ENCODE measurements at places on chromosomes 2 and 18.

DNA sequence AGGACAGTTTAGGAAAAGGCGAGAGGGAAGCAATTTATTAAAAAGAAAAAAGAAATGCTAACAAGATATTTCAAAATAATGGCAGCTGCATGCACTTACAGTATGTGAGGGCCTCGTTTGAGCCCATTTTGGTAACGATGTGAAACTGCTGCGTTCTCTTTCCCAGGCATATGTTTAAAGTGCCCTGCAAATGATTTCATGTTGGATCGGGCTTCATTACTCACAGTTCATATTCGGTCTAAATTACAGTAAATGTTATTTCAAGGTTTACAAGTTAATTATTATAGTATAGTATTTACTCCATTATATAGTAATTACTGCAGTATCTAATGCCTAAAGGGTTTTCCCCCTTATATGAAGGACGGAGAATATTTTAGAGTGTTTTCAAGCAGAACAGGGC, 679.1 kb downstream of the BCL11A start:
- DNase-seq = no peak

- no peak for DNase-seq
These were observed 9.9 kb upstream of the KLHL30 start for GRCh38 chr2:238128534-238129001.

GRCh38 chr2:186648130-186648529, 45.7 kb upstream of the FAM171B start:
- no peak for DNase-seq

GRCh38 chr2:36811071-36811470, 114.6 kb downstream of the VIT start:
- DNase-seq = no peak

- no peak for DNase-seq
These were observed 124.3 kb upstream of the FOSL2 start for GRCh38 chr2:28268386-28268785.

- no peak for DNase-seq
These were observed 136.1 kb upstream of the PID1 start for GRCh38 chr2:229407170-229407569.

DNA sequence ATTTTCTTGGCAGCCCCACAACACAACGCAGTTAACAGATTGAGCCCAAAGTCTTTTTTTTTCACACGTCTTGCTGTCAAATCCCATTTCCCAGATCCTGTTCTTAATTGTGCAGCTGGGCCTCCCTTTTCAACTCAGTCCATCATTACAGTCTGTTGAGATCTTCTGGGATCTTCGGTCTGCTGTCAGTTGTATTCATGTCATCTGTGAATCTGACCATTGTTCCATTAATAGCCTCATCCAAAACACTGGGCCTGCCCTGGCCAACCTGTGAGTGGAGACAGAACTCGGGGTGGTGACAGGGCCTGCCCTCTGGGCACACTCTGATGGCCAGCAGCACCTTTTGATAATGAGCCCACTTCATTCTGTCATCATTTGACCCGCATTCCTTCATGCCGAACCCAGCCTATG, 39.7 kb upstream of the SEMA4C start:
- DNase-seq = no peak

DNA sequence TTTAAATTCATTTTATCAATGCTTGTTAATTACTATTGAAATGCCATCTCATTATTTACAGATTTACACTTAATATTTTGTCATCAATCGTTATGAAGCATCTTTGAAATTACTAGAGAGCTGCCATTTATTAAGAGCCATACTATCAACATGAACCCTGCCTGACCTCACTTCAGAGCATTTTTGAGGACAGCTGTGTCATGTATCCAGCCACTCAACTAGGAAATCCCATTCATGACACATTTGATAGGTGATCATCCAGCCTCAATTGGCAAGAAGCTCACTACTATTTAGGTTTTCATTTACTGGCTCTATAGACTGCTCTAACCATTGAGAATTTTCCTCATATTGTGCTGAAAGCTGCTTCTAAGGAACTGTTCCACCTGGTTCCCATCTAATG, 40.6 kb upstream of the TLK1 start:
- DNase-seq = no peak

DNA sequence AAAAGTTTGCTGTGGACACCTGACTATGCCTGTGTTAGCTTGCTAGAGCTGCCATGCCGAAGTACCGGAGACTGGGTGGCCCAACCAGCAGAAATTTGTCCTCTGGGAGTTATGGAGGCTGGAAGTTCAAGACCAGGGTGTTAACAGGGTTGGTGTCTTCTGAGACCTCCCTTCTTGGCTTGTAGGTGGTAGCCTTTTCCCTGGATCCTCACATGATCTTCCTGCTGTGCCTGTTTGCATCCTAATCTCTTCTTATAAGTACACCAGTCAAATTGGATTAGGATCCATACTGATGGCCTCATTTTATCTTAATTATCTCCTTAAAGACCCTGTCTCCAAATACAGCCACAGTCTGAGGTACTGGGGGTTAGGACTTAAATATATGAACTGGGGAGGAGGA, 845 bp downstream of the TMEM177 start:
- DNase-seq = no peak

DNA sequence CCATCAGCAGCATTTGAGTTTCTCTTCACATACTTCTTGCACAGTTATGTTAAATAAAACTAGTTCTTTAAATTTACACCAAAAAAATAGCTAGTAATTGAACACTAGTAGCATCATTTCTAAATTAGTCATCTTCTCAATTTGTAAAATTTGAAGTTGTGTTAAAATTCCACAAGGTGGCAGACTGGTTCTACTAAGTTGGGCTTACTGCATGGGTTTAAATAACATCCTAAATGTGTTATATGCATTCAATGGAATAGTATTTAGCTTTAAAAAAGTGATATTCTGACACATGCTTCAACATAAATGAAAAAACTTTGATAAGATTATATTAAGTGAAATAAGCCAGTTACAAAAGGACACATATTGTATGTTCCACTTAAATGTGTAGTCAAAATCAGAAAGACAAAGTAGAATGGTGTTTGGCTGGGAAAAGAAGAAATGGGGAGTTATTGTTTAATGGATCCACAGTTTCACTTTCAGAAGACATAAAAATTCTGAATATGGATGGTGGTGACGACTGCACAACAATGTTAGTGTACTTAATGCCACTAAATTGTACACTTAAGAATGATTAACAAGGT, 28.7 kb upstream of the RPRD1A start:
- peak; percentile 31 for DNase-seq

GRCh38 chr2:119174216-119174992, 15.9 kb upstream of the C1QL2 start:
- DNase-seq = peak; percentile 26

GRCh38 chr2:109662889-109663288, 48.7 kb downstream of the SOWAHC start:
- no peak for DNase-seq

DNA sequence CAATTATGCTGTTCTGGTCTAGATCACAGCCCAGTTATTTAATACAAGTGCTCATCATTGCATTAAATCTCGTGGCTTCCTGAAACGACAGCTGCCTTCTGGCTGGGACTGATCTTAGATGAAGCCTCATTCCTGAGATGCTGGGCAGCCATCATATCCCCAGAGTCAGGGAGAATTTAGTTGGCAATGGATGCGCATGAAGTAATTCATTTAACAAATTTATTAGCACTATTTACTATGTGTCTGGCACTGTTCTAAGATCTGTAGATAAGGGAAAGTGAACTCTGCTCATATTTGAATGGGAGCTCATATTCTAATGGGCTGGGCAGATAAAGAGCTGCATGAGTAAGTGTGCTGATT, 244.7 kb downstream of the KCNS3 start:
- DNase-seq = no peak

- no peak for DNase-seq
These were observed 784.6 kb upstream of the ZEB2 start for GRCh38 chr2:145304501-145304900.

DNA sequence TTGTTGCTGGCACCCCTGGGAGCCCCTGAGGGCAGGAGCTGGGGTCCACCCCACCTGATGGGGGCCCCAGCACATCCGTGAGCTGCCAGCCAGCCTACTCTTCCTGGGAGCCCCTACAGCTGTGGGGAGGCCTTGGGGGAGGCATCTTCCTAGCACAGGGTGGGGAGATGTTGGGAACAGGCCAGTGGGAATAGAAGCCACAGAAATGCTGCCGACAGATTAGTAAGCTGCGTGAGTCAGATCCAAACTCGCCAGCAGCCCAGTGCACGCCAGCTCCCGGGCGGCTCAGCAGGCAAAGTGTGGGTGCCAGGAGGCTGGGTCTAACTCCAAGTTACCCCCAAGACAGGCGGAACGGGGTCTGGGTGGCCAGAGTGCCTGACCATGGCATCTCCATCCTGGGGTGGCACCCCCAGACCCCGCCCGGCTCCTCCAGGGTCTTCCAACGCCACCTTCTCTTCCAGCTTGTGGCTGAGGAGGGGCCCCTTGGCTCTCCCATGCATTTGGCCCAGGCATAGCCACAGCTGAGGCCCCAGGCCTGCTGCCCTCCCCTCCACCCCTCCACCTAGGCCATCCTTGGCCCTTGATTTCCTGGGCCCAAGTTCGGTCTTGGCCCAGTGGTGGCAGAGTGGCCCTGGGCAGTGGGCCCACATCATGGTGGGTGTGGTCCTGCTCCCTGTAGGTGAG, 15.3 kb downstream of the CROCC2 start:
- no peak for DNase-seq

- no peak for DNase-seq
These were observed 22.1 kb upstream of the SLC5A7 start for GRCh38 chr2:107964185-107964584.

DNA sequence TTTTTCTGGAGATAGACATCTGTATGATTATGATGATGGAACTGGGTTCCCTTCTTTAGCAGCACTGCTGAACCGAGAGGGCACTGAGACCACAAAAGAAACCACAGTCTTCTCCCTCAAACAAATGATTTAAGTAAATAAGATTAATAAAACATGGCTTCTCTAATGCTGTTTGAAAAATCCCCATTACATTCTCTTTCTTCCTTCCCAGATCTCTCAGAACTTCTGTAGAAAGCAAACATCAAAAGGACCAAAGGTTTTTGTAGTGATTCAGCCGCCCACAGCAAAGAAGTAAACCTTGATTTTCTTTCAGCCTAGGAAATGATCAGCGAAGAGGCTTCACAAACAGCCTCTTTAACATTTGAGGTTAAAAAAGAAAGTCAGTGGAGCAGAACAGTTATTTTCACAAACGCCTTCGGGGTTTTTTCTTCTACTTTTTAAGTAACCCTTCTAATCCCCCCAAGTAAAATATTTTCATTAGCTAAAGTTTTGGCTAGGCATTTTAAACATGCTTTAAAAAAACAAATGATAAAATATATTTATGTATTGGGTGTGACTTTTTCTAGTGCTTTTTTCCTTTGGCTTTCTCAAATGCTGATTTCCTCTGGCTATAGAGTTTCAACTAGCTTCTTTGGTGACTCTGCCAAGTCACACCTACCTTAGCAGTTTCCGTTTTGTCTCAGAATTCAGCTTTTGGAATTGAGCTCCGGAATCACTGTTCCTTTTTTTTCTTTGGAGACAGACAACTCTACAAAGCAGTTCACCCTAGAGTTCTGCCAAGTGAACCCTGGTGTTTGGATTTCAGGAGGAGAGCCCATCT, 89.6 kb downstream of the UPP2 start:
- DNase-seq = no peak

GRCh38 chr18:5444269-5444668, 99.5 kb downstream of the EPB41L3 start:
- no peak for DNase-seq

DNA sequence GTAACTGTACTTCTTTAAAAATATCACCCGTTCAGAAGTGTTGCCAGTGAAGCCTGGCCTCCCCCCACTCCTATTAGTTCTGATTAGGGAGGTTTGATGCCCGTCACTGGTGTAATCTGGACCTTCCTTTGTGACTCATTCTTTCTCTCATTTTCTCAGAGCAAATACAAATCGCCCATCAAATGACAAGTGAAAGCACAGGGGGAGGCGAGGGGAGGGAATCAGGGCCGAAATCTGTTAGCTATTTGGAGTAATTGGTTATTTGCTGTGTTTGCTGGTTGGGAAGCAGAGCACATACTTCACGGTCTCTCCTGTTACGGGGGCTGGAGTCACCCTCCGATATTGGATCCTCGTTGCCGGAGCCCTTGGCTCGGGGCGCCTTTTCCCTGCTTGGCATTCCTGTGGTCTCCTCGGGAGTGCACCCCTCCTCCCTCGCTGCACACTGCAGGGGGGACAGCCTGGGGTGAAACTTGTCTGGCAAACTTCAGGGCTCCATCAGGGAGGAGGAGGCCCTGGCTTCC, 178.1 kb downstream of the DYSF start:
- DNase-seq = no peak

DNA sequence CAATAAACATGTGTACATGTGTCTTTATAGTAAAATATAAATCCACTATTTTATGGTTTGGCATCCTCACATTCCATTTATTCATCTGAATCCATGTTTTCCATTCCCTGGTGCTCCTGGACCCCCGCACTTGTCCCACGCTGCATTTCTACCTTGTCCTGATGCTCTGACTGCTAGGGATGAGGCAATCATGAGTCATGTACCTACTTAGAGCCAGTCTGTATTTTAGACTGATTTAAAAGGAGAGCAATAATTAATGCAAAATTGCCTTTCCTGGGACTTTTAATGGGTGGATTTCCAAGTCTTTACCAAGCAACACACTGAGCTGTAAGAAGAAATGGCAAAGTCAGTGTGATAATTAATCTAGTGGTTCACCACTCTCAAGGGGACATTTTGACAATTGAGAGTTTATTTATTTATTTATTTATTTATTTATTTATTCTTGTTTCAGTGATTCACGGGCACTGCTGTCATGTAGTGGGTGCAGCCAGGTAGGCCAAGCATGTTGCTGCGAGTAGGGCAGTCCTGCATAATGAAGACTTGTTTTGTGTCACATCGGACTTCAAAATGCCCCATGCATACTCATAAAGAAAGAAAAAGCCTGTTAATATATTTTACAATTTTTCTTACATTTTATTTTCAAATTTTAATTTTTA, 419.3 kb upstream of the VWC2L start:
- no peak for DNase-seq

- DNase-seq = no peak
These were observed 81.3 kb downstream of the VWC2L start for GRCh38 chr2:214492152-214492551.

GRCh38 chr2:172098650-172099471, 3.8 kb downstream of the DLX2 start:
- DNase-seq = no peak

GRCh38 chr2:111099402-111099801, 21.3 kb upstream of the BCL2L11 start:
- no peak for DNase-seq

- no peak for DNase-seq
These were observed 642.7 kb downstream of the NR4A2 start for GRCh38 chr2:155689791-155690190.

DNA sequence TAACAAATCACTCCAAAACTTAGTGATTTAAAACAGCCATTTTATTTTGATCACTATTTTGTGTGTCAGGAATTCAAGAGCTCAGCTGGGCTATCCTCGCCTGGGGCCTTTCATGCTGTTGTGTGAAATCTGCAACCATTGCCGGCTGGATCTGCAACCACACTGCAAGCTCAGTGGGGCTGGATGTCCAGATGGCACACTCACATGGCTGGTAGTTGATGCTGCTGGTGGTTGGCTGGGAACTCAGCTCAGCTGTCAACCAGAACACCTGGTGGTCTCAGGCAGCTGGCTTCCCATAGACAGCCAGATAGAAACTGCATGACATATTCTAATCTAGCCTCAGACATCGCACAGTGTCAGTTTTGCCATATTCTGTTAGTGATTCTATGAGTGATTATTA, 30.6 kb upstream of the AP1S3 start:
- DNase-seq = no peak

- DNase-seq = no peak
These were observed 8.6 kb upstream of the ABCB11 start for GRCh38 chr2:169039702-169040101.

GRCh38 chr2:217820091-217820819, 182.5 kb downstream of the TNS1 start:
- DNase-seq = no peak
